ENCODE measurements at places on chromosomes 6 and 20. TPM values are rescaled to one million over a fixed set of nuclear protein-coding genes. Genes with fewer than 3 reads are reported as not detected.

The SPAG4 gene
- 18.6 TPM for total RNA-seq

The WFDC2 gene
- not detected for total RNA-seq

The HTR1B gene
- total RNA-seq: 2.7 TPM

The ATG5 gene
- total RNA-seq: 61.8 TPM

The ABHD16B gene
- total RNA-seq: 0.09 TPM

The PRIM2 gene
- total RNA-seq: 29.3 TPM

The CST5 gene
- total RNA-seq: not detected

The SGK2 gene
- 0.74 TPM for total RNA-seq

The THBD gene
- total RNA-seq: 7.2 TPM

The ENPP5 gene
- not detected for total RNA-seq

The MAFB gene
- 0.14 TPM for total RNA-seq

The SALL4 gene
- 2.0 TPM for total RNA-seq

The NR2E1 gene
- total RNA-seq: not detected

The PTK6 gene
- 0.18 TPM for total RNA-seq

The SPO11 gene
- not detected for total RNA-seq

The C20orf204 gene
- total RNA-seq: 0.88 TPM

The SLC17A2 gene
- total RNA-seq: not detected

The NOL4L gene
- 11.4 TPM for total RNA-seq

The MCCD1 gene
- total RNA-seq: not detected

The AVP gene
- total RNA-seq: not detected

The LIN28B gene
- 0.05 TPM for total RNA-seq

The EPHA7 gene
- total RNA-seq: under 0.01 TPM

The NDUFAF4 gene
- 6.8 TPM for total RNA-seq

The CLPSL1 gene
- not detected for total RNA-seq

The CNBD2 gene
- total RNA-seq: 1.2 TPM

The TREML2 gene
- not detected for total RNA-seq

The SNAP25 gene
- total RNA-seq: 5.6 TPM

The TREML1 gene
- not detected for total RNA-seq

The HAO1 gene
- not detected for total RNA-seq

The ZNF831 gene
- total RNA-seq: not detected

The KCNK17 gene
- total RNA-seq: not detected

The ACSS2 gene
- 36.5 TPM for total RNA-seq

The PPARD gene
- total RNA-seq: 8.0 TPM

The AFG1L gene
- 5.0 TPM for total RNA-seq

The ANGPT4 gene
- total RNA-seq: not detected

The SLC17A1 gene
- total RNA-seq: not detected

The AGER gene
- total RNA-seq: not detected

The ZSCAN23 gene
- total RNA-seq: 7.4 TPM

The CDSN gene
- total RNA-seq: not detected

The STK38 gene
- 19.6 TPM for total RNA-seq

The GNMT gene
- not detected for total RNA-seq

The GSTA1 gene
- not detected for total RNA-seq

The ISM1 gene
- not detected for total RNA-seq

The FOXS1 gene
- 1.1 TPM for total RNA-seq

The IL20RA gene
- total RNA-seq: not detected

All from smooth muscle cell of the umbilical artery (primary cell).